Ecto neural progenitor cell (in vitro differentiated cells): ENCODE measurements at places on chromosomes 13 and 19.

- DNase-seq, result no peak
Measured at GRCh38 chr19:15696654-15697194, 23.8 kb downstream of the CYP4F12 start.

- no peak for DNase-seq
Measured at GRCh38 chr19:45473682-45474605, 6.1 kb downstream of the FOSB start.

DNA sequence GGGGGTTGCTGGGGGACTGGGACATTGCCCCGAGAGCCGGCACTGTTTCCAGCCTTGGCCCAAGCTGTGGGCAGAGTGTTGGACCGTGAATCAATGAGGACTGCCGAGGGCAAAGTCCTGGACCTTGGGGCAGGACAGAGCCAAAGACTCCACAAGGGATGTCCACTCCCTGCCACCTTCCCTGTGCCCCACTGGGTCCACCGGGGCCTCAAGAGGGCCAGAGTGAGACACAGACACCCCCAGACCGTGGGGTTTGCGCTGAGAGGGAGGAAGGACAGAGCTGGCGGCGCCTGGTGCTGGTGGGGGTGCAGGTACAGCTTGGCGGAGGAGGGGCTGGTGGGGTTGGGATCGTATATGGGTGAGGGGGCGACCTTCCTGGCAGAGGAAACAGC lies 11.8 kb downstream of the MAST3 start:
- DNase-seq, result no peak

DNA sequence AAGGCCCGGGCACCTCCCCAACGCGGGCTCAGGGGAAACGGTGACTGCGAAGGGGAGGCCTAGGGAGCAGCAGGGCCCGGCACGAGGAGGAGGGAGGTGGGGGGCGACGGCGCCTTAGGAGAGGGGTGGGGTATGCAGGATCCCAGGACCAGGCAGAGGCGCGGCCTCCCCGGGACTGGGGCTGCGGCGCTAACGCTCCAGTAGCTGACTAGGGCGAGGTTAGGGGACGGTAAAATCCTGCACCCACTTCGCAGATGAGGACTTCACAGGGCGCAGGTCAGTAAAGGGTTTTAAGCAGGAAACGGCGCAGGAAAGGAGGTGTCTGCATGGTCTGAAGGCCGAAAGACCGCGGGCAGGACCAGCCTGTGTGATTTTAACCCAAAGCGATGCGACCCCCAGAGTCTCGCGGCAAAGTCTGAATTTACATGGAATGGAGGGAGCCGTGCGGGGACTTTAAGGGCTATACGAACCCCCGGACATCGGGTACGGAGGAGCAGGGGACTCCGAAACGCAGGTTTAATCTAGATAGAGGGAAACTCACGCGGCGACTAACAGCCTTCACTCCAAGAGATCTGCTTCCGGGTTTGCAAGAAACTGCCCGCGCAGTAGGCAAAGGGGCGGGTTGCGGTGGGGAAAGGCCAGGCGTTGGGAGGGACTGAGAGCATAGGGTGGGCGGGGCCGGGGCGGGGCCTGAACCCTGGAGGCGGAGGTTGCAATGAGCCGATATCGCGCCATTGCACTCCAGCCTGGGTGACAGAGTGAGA lies at the start of gene ZNF665:
TSS of gene ZNF665 (minus strand) at position 588 of the 764 bp plus-strand sequence. CDS start 10,460 bp downstream, outside the sequence.
- DNase-seq, result peak; percentile 87

- DNase-seq, result no peak
Measured at GRCh38 chr13:28555096-28555495, 60.2 kb upstream of the FLT1 start.

- DNase-seq, result no peak
Measured at GRCh38 chr19:54518844-54519243, 16.2 kb downstream of the LAIR2 start.

GRCh38 chr13:114161644-114162532 lies 17.2 kb upstream of the CFAP97D2 start:
- DNase-seq, result peak; percentile 37

- no peak for DNase-seq
Measured at GRCh38 chr19:38740257-38740592, 4.0 kb downstream of the CAPN12 start.

- no peak for DNase-seq
Measured at GRCh38 chr19:16446724-16447368, 24.9 kb downstream of the EPS15L1 start.

DNA sequence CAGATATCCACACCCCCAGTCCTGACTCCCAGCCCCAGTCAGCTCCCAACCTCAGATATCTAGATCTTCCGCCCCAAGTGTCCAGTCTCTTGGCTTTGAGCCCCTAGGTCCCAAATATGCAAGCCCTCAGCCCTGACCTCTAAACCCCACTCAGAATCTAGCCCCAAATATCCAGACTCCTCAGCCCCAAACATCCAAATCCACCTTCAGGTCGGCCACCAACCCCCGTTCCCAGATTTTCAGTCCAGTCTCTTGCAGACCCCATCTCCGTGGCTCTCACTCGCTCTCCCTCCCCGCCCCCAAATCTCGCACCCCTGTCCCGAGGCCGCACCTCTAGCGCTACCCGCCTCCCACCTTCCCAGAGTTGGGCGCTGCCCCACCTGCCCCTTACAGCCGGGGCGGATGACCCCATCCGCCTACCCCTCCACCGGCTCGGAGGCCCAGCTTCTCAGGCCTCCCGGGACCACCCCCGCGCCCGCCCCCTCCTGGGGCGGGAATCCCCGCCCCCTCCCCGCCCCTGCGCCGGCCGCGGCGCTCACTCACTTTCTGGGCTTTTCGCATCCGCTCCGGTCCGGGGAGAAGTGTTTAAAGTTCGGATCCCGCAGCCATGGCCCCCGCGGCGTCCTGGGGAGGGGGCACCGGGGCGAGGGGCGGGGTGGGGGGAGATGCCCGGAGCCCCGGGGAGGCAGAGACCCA lies 604 bp downstream of the ERFL start:
- no peak for DNase-seq

- no peak for DNase-seq
Measured at GRCh38 chr13:33326246-33326645, 40.7 kb upstream of the STARD13 start.

- peak; percentile 63 for DNase-seq
Measured at GRCh38 chr13:99989276-99990125, 7.9 kb downstream of the ZIC2 start.

- no peak for DNase-seq
Measured at GRCh38 chr13:51783428-51784094, 20.4 kb downstream of the DHRS12 start.

- DNase-seq, result no peak
Measured at GRCh38 chr13:39941236-39941635, 285.8 kb downstream of the COG6 start.

GRCh38 chr19:53594811-53595509 lies 36.8 kb upstream of the DPRX start:
- no peak for DNase-seq

- DNase-seq, result no peak
Measured at GRCh38 chr13:111401151-111401550, 80.7 kb downstream of the TEX29 start.

GRCh38 chr13:99528547-99528946 lies 27.3 kb downstream of the TM9SF2 start:
- DNase-seq, result no peak

GRCh38 chr13:73521985-73522524 lies 463.2 kb downstream of the KLF5 start:
- no peak for DNase-seq

- no peak for DNase-seq
Measured at GRCh38 chr19:29876414-29876813, 64.6 kb downstream of the CCNE1 start.

DNA sequence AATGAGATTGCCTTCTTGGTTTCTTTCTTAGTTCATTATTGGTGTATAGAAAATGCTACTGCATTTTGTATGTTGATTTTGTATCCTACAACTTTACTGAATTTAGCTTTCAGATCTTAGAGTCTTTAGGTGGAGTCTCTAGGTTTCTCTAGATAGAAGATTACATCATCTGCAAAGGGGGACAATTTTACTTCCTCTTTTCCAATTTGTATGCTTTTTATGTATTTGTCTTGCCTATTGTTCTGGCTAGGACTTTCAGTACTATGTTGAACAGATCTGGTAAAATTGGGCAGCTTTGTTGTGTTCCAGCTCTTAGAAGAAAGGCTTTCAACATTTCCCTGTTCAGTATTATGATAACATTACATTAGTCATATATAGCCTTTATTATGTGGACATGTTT lies 101.0 kb upstream of the SPRY2 start:
- DNase-seq, result no peak

GRCh38 chr13:25379011-25379410 lies 7.2 kb downstream of the ATP8A2 start:
- no peak for DNase-seq
